ENCODE measurements at places on chromosomes 16 and 17.

- no peak for DNase-seq
Observed at GRCh38 chr16:27177031-27177774, 26.1 kb upstream of the KDM8 start.

DNA sequence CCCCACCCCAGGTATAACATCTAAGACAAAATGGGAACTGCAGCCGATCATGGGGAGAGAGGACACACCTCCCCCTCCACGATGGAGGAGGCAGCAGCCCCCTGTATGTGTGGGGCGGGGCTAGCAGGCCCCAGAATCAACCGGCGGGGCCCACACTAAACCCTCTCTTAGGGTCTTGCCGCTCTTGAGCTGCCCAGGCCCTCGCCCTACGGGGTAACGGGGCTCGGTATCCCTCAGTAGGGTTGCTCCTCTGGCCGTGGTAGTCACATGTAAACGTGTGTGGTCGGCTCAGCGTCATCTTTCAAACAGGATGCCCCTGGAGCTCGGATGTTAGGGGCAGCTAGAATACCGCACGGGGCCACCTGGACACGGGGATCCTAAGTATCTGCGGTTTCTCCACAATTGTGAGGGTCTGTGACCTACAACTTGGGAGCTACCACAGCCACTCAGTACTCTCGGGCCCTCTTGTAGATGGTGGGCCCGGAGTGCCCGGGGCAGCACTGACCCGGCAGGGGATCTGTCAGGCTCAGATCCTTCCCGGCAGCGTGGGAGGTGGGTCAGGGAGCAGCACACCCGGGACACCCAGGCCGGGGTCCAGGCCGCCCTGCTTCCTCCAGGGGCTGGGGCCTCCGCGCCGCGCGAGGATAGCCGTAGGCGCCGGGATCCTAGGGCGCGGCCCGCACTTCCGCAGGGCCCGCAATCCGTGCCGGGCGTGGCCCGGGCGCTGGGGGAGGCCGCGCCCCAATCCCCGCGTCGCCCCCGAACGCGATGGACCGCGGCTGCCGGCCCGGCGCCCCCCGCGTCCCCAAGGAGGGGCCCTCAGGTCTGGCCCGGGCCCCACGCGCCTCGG is 781 bp downstream of the ARHGDIA start:
- no peak for DNase-seq

DNA sequence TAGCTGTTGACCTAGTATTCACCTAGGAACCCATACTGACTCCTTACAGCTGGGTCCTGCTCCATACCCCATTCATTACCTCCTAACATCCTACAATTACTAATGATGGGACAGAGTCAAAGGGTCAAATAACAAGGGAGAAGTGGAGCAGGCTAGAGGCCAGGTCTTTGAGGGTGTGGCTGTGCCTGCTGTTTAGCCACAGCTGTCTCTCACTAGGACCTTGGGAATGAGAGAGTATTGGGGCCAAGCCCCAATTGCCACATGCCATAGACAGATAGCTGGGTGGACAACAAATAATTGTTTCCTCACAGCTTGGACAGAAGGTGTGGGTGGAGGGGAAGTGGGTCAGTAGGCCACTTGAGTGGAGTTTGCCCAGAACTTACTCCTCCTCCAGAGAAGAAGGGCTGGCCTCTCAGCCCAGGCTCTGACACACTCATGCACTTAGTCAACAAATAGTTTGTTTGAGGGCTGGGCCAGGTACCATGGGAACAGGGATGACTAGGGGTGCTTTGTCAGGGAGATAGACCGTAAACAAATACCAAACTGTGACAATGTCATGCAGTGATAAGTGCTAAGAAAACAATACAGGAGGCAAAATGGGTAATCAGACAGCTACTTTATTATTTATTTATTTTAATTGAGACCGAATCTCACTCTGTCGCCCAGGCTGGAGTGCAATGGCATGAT is 10.2 kb upstream of the CENPT start:
- DNase-seq, result no peak

GRCh38 chr16:89815639-89816348 is 653 bp downstream of the FANCA start:
- no peak for DNase-seq

GRCh38 chr17:8776881-8777280 is 18.5 kb upstream of the SPDYE4 start:
- no peak for DNase-seq

GRCh38 chr16:58614212-58614611 is 15.4 kb downstream of the CNOT1 start:
- DNase-seq, result peak; percentile 45

DNA sequence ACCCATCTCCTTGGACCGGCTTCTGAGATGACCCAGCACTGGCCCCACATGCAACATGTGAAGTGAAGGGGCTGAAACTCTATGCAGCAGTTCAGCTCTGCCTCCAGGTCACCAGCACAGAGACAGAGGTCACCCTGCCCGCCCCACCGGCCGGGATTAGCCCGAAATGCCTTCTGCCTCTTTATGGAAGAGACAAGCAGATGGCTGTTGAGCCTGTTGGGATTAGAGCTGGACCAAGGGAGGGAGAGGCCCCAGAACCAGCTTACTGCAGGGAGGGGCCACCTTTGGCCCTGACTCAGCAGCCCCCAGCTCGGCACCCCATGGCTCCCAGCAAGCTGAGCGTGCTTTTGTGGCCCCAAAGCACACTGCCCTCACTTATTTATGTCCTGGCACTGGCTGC is 5.7 kb downstream of the AIPL1 start:
- no peak for DNase-seq

- no peak for DNase-seq
Observed at GRCh38 chr16:35636480-35637230, 2177.2 kb downstream of the TP53TG3F start.

GRCh38 chr17:59428916-59429485 is 97.5 kb downstream of the YPEL2 start:
- no peak for DNase-seq

DNA sequence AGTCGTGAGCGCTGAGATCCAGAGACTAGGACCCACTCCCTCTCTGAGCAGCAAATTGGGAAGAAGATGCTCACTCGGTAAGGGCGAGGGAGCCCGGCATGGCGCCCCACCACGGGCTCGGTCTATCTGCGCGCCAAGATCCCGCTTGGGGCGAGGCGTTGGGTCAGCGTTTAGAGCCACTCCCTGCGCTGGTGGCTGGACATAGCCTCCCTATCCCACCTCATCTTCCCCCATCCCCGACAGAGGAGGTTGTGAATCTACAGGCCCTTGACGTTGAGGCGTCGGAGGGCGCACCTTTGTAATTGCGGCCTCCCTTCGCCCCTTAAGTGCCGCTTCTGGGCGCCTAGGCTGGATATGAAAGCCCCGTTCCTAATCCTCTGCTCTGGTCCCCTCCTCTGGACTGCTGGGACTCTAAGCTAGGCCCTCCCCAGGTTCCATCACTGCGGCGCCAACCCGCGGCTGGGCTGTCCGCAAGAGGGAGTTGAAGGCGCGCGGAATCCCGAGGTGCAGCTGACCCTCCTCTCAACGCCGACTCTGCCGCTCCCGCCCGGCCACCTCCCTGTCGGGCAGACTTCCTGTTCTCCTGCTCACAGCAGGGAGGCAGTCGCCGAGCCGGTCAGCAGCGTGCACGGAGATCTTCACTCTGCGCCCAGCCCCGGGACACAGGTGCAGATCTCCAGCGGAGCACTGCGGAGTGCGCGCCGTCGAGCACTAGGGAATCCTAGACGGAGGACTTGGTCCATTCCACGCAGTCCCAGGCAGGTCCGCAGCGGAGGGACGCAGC is 16.1 kb upstream of the HOXB9 start:
- peak; percentile 89 for DNase-seq

DNA sequence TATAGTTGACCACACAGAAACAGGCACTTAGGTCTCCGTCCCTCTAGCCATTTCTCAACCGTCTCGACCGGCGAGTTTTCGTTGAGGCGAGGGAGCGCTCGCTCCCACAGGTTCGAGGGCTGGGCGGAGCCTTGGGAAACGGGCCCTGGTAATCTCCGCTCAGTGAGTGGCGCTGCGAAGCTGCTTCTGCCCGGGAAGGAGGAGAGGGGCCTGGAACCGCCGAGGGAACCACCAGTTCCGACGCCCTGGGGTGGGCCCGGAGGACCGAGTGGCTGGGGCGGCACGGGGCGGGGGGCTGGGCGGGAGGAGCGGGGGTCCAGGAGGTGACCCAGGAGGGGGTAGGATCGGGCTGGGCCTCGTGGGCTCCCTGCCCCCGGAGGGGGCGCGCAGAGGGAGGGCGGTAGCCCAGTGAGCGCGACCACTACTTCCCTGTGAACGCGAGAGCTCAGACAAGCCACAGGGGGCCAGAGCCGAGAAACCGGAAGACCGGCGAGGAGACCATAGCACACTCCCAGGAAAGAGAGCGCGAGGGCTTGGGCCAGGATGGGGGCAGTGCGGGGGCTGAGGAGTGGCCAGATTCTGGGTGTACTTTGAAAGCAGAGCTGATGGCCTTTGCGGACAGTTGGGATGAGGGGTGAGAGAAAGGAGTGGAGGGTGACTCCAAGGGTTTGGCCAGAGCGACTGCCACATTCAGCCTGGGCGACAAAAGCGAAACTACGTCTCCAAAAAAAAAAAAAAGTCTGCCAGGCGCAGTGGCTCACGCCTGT is 29.9 kb upstream of the ARL4D start:
- no peak for DNase-seq

DNA sequence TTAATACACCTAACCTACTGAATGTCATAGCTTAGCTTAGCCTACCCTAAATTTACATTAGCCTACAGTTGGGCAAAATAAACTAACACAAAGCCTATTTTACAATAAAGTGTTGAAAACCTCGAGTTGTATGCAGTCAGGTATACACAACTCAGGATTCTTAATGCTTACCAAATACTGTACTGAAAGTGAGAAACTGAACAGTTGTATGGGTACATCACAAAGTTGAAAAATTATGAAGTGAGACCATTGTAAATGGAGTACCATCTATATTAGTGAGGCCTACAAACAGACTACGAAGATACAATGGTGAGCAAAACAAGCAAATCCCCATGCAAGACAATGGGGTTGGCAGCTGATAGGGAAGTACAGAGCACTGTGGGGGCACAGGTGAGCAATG is 79.7 kb downstream of the VAT1L start:
- DNase-seq, result no peak

GRCh38 chr17:79033046-79033616 is 9.2 kb downstream of the C1QTNF1 start:
- peak; percentile 53 for DNase-seq
